ENCODE measurements at places on chromosomes 1 and 21. TPM values are rescaled to one million over a fixed set of nuclear protein-coding genes. Genes with fewer than 3 reads are reported as not detected.
A peak's percentile ranks its signal among the peaks of the same experiment; 100 is the strongest.

AMY2A gene
- total RNA-seq: not detected

HLX gene
- 14.0 TPM for total RNA-seq

DNA sequence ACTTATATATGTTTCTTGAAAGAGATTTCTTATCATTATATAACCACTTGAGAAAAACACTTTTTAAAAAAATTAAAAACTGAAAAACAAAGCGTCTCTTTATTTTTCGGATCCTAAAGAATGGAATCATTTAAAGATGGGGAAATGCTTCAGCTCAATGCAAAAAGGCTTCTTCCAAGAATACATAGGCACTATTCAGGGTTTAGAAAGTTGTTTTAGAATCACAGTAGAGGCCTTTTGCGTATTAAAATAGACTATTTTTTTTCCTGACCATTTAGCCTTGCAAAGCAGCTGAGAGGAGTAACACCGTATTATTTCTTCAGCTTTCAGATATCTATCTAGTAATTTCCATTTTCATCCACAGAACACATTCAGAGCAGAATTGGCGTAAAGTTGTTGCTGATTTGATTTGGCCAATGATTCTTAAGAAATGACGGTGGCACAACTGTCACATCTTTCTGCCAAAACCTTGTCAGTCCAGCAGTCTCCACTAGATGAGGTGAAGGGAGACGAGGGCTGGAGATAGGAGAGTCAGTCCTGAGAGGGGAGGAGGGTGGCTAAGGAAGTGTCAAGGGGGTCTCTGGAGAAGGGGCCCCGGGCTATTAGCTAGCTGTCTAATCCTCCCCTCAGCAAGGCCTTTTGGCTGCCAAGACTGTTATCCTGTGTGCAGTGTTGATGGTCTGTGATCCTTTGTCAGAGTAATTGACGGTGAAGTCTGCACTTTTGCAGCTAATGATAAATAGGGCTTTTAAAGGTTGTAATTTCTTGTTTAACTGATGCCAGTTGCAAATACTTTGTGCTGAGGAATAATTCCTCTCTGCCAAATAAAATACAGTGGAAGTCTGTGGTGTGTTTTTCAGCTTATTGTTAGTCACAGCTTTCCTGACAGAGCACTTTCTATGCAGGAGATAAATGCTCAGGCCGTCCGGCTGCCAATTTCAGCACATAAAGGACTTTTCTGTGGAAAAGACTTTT, 34.7 kb downstream of the PRRX1 start:
- 0 out of 2 replicates have a peak, but pooled peaks cover 6% of the 10 kb centered on the region for H3K36me3 ChIP-seq
- peak; percentile 87 for DNase-seq
- H3K27me3 ChIP-seq: no peaks in the 10 kb centered on the region
- H3K4me3 ChIP-seq: peak overlapping the region; percentile 35
- H3K27ac ChIP-seq: peak overlapping the region; percentile 81

BGLAP gene
- total RNA-seq: not detected

- H3K4me3 ChIP-seq: 0 out of 2 replicates have a peak overlapping the region, but pooled peaks have one; percentile 19
- H3K27me3 ChIP-seq: no peaks in the 10 kb centered on the region
- peaks cover 53% of the 10 kb centered on the region for H3K4me1 ChIP-seq
- no peaks in the 10 kb centered on the region for H3K36me3 ChIP-seq
- peak; percentile 95 for DNase-seq
These were observed 69.3 kb upstream of the ANGPTL1 start for GRCh38 chr1:178940068-178940765.

FCN3 gene
- total RNA-seq: not detected

C2CD2 gene
- total RNA-seq: 11.5 TPM

GRCh38 chr1:195173753-195174152, 1434.5 kb downstream of the KCNT2 start:
- no peaks in the 10 kb centered on the region for H3K27me3 ChIP-seq
- no peak overlapping the region for H3K4me3 ChIP-seq
- no peaks in the 10 kb centered on the region for H3K36me3 ChIP-seq
- no peaks in the 10 kb centered on the region for H3K4me1 ChIP-seq
- no peak overlapping the region for H3K27ac ChIP-seq

DNA sequence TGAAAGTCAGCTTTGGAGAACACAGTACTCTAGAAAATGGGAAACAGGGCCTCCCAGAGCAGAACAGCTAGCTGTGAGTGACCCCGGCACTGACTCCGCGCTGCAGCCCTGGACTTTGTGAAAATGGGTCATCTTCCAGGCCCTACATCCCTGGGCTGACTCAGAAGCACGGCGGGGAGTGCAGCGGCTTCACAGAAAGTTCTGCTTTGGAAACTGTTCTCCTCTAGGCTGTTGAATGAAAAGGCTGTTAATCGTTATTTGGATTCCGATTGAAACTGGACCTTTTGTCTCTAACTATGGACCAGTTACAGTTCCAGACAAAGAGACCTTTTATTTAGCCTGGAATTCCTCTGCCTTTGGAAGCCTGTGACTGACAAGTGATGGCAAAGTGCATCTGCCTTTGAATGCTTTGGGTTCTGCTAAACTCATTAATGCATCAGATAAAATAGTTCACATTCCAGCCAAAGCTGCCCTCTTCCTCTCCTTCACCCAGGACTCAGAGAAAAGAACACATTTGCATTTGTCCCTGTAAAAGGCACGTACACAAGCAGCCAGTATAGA, 144.9 kb upstream of the HOOK1 start:
- H3K27me3 ChIP-seq: no peaks in the 10 kb centered on the region
- peak; percentile 91 for DNase-seq
- H3K27ac ChIP-seq: peak overlapping the region; percentile 61

LYPD8 gene
- total RNA-seq: not detected

OR6F1 gene
- total RNA-seq: not detected

NBPF10 gene
- total RNA-seq: 2.3 TPM

- DNase-seq: no peak
- H3K27me3 ChIP-seq: no peaks in the 10 kb centered on the region
- no peaks in the 10 kb centered on the region for H3K36me3 ChIP-seq
- no peak overlapping the region for H3K27ac ChIP-seq
- H3K4me3 ChIP-seq: peak overlapping the region; percentile 60
These were observed 195.8 kb downstream of the TPR start for GRCh38 chr1:186179231-186179630.

- no peaks in the 10 kb centered on the region for H3K27me3 ChIP-seq
- peak within 1 kb of the TSS; percentile 77 for H3K27ac ChIP-seq
- H3K4me1 ChIP-seq: 0 out of 2 replicates have a peak, but pooled peaks cover 3% of the 10 kb centered on the region
- peak; percentile 58 for DNase-seq
These were observed at the start of gene NLRP3 for GRCh38 chr1:247415423-247416361. Gene NLRP3, plus strand, starts transcription at chr1:247416173. Its CDS starts 2,628 bp downstream, at chr1:247418801.

DNA sequence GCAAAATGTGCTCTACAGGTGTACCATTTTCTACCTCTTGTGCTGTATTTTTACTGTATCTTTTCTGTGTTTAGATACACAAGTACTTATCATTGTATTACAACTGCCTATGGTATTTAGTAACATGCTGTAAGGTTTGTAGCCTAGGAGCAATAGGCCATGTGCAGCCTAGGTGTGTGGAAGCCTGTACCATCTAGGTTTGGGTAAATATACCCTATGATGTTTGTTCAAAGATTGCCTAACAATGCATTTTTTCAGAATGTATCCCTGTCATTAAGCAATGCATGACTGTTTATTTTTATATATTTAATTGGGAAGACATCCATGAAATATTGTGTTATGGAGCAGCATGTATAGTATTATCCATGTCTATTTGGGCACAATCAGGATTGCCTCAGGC, 11.0 kb downstream of the ETV3L start:
- no peaks in the 10 kb centered on the region for H3K36me3 ChIP-seq
- H3K27ac ChIP-seq: no peak overlapping the region

TRIM63 gene
- not detected for total RNA-seq

DNA sequence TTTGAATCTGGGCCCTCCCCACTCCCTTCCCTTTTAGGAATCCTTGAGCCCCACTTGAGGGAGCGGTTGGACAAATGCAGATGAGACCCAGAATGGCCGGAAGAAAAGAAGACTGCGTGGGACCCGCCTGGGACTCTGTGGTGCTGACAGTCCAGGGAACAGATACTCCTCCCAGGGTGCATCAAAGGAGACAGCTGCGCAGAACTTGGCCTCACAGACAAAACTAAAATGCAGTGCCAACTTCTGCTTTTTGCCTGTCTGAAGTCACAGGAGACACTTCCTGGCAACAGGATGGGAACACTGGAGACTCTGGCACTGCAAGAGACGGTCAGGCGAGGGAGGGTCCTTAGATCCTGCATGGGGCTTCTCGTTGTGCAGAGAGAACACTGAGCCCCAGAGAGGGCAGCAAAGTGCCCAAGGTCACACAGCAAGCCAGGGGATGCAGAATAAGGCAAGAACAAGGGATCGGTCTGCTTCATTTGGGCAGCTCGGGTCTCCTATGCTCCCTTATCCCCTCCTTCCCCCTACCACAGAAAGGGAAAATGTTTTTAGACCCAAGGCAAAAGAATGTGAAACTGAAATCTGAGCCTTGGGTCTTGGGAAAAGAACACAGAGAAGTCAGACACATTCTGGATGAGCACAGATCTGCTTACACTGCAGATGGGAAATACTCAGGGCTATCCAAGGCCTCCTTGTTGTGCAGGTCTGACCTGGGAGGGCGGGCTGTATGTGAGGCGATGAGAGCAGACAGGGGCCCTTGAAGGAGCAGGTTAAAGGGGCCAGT, 182.4 kb downstream of the TRABD2B start:
- no peaks in the 10 kb centered on the region for H3K27me3 ChIP-seq
- H3K27ac ChIP-seq: no peak overlapping the region
- DNase-seq: no peak
- no peak overlapping the region for H3K4me3 ChIP-seq
- H3K36me3 ChIP-seq: no peaks in the 10 kb centered on the region

DNA sequence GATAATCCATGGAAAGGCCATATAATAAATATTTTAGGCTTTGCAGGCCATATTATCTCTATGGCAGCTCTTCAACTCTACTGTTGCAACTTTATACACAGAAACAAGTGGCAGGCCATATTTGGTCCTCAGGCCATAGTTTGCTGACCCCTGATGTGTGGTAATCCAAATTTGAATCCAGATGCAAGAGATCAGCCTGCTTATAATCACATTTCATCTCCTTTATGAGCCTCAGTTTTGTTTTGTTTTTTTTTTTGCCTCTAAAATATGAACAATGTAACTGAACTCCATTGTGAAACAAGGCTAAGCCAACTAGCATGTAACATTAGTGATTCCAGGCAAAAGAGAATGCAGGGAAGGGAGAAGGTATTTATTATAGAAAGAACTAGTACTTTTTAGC, 81.6 kb downstream of the PRKAA2 start:
- no peak for DNase-seq
- no peak overlapping the region for H3K4me3 ChIP-seq
- H3K27me3 ChIP-seq: 0 out of 2 replicates have a peak, but pooled peaks cover 3% of the 10 kb centered on the region
- no peaks in the 10 kb centered on the region for H3K36me3 ChIP-seq
- no peaks in the 10 kb centered on the region for H3K4me1 ChIP-seq

USH2A gene
- under 0.01 TPM for total RNA-seq

MTF1 gene
- 2.1 TPM for total RNA-seq

CLDN19 gene
- total RNA-seq: not detected

DNA sequence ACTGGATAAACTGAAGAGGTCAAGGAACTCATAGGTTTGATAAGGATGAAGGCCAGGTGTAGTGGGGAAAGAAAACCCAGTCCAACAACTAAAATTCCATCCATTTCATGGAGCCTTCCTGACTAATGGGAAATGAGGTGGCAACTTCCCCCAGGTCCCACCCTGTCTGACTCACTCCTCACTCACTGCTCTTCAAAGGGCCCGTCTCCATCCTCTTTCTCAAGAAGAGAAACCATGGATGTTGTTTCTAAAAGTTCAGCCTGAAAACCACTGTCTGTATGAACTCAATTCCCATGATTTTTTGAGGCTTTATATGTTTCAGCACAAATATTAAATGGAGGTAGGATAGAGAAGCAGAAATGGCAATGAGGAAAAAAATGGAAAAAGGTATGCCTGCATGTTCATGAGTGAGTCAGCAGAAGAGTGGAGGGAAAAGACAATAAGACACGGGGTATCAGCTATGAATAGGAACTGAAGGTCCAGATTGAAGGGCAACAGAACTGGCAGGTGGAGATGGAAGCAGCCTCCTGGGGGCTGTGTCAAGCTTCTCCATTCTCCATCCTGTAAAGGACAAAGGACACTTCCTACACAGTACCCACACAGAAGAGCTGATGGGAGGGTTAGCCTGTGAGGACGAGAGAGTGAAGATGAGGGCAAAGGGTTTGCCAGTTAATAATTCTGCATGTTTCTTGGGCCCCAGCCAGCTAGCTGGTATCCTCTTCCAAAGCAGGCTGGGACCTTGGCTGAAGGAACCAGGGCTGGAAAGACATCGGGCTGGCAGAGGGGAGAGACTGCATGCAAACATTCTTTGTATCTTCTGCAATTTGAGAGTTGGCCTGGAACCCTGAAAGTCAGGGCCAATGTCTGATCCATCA, 5.5 kb upstream of the ELOVL1 start:
- peak; percentile 96 for DNase-seq
- H3K36me3 ChIP-seq: no peaks in the 10 kb centered on the region
- H3K4me1 ChIP-seq: peaks cover 26% of the 10 kb centered on the region
- no peaks in the 10 kb centered on the region for H3K27me3 ChIP-seq
- H3K4me3 ChIP-seq: no peak overlapping the region
- H3K27ac ChIP-seq: peak overlapping the region; percentile 89

DNA sequence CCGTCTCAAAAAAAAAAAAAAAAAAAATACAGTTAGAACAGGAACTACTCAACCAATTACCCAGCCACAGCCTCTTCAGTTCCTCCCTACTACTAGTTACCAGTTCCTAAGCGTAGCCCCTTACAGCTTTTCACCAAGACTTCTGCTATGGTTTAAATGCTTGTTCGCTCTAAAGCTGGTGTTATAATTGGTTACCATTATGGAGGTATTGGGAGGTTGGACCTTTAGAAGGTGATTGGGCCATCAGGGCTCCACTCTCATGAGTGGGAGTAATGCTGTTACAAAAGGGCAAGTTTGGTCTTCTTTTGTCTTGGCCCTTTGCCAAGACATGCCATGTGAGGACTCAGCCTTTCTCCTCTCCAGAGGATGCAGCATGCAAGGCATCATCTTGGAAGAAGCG, 3.0 kb upstream of the SMPDL3B start:
- no peaks in the 10 kb centered on the region for H3K27me3 ChIP-seq
- no peak overlapping the region for H3K4me3 ChIP-seq
- no peaks in the 10 kb centered on the region for H3K36me3 ChIP-seq
- H3K4me1 ChIP-seq: peaks cover 5% of the 10 kb centered on the region
- DNase-seq: peak; percentile 22

LENEP gene
- total RNA-seq: not detected

- peaks cover 33% of the 10 kb centered on the region for H3K4me1 ChIP-seq
- no peaks in the 10 kb centered on the region for H3K36me3 ChIP-seq
- H3K27ac ChIP-seq: no peak overlapping the region
These were observed 30.1 kb upstream of the PTGFRN start for GRCh38 chr1:116879478-116880133.

DNA sequence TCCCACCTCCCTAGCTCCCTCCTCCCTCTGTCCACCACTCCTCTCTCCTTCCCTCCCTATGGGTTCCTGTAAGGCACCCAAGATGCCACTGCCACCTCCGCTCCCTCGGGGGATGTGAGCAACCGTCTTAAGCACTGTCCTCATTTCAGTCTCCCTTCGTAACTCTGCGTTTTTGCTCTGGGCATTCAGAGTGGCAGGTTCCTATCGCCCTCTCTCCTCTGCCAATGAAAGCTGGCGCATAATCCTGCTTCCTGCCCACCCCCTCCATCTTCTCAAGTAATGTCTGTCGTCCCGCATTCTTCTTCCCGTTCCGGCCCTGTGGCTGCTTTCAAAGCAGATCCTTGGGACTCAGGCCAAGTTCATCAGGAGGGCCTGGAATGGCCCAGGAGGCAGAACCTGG, 253.9 kb upstream of the TMEM51 start:
- H3K36me3 ChIP-seq: no peaks in the 10 kb centered on the region
- no peak overlapping the region for H3K27ac ChIP-seq
- H3K4me3 ChIP-seq: no peak overlapping the region
- no peaks in the 10 kb centered on the region for H3K27me3 ChIP-seq
